ENCODE measurements at places on chromosomes 2 and 18.

- no peak for DNase-seq
These were observed 60.9 kb downstream of the LDLRAD4 start for GRCh38 chr18:13279181-13280069.

GRCh38 chr18:74163019-74163660, 14.8 kb downstream of the TIMM21 start:
- no peak for DNase-seq

DNA sequence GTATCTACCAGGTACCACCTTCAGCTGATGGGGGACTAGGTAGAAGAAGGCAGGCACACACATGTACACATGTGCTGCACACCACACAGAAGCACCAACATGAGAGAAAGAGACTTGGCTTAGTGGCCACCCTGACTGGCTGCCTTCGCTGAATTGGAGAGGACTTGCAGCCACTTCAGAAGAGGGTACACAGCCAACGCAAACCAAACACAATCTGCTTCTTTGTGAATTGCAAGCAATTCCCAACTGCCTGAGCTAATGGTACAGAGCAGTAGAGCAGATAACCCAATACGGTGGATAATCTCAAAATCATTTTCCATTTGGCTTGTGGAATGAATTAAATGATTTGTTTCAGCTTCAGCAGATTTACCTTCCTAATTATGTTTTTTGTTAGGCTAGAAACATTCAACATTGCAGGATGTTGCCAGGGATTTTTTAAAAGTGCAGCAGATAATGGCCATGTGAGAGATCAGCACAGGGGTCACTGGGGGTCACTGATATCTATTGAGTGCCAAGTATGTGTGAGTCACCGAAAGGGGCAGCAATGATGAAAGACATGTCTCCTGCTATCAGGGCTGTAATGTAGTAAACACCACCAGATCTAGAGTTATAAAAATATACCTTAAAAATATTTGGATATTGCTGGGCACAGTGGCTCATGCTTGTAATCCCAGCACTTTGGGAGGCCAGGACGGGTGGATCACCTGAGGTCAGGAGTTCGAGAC, 652.6 kb downstream of the BCL11A start:
- DNase-seq, result peak; percentile 12

- no peak for DNase-seq
These were observed 82.6 kb downstream of the TPO start for GRCh38 chr2:1495676-1496358.

- no peak for DNase-seq
These were observed 49.4 kb downstream of the LONRF2 start for GRCh38 chr2:100272841-100273329.

DNA sequence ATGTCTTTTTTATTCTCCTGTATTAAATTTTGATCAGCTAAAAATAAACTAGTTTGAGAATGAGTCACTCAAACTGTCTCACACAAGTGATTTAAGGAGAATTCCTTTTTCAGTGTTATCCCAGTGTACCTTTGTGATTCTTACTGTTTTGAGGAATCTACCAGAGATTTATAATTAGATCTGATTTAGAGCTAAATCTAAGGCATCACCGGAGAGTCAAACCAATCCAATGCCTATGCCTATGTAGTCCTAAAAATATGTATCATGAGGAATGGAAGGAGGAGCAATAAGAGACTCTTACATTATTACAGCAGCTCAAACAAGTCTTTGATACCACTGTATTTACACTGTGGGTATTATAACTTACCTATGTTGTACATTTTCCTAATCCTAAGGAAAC, 63.4 kb upstream of the CYP20A1 start:
- no peak for DNase-seq

- no peak for DNase-seq
These were observed 7.3 kb downstream of the TEX51 start for GRCh38 chr2:126905991-126906390.

DNA sequence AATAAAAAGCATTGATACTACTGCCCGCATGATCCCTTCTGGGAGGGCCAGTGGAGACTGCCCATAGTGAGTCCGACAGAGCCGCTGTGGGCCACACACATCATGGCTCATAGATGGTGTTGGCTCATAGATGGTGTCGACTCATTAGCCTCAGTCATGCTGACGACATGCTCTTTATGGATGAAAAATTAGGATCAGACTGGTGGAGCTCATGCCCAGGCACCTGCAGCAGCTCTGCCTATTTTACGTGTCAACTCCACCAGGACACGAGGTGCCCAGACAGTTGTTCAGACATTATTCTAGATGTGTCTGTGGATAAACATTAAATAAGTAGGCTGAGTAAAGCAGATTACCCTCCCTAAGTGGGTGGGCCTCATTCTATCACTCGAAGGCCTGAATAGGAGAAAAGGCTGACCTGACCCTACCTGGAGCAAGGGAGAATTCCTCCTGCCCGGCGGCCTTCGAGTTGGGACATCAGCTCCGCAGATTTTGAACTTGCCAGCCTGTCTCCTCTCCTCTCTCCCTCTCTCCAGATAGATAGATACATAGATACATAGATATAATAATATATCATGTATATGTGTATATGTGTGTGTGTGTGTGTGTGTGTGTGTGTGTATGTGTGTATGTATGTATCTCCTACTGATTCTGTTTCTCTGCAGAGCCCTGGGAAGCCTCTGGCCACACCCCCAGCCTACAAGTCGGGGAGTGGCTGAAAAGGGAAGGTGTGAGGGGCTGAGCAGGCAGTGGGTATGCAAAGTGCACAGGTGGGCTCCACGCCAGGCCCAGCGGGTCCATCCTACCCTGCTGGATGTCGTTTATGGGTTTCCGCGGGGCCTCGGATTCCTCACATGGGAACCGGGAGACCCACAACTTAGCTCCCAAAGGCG, 13.6 kb upstream of the TEX51 start:
- no peak for DNase-seq

DNA sequence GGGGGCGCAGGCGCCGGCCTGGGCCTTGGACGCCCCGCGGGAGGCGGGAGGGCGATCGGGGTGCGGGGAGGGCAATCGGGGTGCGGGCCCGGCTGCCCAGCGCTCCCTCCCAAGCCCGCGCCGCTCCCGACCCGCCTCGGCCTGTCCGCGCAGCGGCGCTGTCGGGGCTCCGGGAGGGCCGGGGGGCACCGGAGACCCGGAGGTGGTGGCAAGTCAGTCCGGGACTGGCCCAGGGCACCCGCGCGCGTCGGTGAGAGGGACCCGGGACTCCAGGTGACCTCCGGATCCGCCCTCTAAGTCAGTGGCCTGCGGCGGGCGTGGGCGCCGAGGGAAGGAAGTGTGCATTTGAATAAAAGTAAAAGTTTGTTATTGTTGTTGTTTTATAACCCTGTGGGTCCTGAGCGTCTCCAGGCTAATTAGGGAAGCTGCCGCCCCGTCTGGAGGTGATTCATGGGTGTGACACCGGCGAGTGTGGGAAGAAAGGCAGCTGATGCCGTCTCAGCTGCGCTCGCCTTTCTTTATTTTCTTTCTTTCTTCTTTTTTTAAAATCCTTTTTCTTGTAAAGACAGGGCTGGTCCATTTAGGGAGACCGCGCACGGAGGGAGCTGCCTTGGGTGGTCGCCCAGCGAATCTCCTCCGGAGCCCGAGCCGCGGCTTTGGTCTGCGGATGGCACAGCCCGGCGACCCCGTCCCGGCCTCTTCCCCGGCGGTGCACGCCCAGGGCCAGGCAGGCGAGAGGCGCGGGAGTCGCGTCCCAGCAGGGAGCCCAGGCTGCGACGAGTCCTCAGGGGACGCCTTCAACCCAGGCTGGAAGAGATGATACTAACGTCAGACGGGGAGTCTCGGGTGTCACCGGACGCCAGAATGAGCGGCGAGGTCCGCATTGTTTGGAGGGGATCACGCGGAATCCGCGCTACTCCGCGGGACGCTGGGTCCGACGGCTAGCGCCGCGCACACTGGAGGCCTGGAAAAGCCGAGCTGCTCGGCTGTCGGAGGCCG, 627 bp upstream of the CRACDL start:
- peak; percentile 60 for DNase-seq

- DNase-seq, result no peak
These were observed 15.7 kb upstream of the GPC1 start for GRCh38 chr2:240419723-240420122.

DNA sequence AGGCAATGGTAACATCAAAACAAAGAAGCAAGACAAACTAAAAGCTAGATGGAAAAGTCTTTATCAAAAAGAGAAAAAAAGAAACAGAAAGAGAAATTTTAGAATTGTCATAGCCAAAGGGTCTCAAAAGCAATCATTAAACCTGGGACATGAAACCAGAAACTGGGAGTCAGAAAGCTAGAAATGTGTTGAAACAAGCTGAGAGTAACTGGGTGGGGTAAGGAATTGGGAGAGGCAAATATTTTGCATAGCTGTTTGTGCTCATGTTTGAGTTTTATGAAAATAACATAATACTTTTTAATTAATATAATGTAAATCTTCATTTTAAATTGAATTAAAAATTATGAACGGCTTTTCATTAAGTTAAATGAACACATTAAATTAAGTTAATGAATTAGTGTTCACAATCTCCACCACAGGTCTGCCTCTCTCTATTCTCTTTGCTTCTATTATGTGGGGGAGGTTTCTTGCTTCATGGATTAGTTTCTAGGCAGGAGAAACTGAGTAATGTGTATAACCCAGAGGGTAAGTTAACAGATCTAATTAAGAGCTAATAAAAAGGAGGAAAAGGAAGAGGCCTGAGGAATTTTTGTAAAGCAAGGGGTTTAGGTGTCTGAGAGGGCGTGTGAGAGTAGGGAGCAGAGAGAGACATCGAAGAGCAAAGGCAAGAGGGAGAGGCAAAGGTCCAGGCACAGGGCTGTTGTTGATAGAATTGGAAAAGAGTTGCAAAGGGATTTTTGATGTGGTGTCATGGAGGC, 20.0 kb upstream of the SERPINB2 start:
- DNase-seq, result no peak

DNA sequence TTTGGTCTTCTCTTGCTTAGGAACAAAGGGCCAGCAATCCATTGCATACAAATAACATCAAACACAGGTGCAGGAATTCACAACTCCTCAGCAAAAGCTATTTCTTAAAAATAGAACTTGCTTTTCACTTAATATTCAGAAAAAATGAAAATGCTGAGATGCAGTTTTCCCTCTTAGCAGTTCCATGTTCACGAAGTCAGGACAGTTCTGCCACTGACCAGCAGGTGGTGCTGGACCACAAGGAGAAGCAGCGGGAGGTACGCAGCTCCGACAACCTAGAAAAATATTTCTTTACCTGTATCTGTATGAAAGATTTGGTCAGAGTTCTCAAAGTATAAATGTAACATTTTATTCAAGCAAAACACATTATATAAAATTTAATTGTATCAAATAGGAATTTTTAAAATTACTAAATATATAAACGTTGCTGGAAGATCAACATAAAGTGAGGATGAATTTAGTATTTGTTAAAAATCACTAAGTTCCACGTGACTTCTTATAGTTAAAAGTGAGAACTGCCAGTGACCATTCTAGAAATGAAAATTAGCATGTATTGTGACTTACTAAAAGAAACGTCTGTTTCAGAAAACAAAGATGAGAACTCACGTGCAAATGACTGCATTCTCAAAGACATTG, 48.8 kb downstream of the ADNP2 start:
- peak; percentile 72 for DNase-seq
